ENCODE measurements at places on chromosomes 11 and 22.

DNA sequence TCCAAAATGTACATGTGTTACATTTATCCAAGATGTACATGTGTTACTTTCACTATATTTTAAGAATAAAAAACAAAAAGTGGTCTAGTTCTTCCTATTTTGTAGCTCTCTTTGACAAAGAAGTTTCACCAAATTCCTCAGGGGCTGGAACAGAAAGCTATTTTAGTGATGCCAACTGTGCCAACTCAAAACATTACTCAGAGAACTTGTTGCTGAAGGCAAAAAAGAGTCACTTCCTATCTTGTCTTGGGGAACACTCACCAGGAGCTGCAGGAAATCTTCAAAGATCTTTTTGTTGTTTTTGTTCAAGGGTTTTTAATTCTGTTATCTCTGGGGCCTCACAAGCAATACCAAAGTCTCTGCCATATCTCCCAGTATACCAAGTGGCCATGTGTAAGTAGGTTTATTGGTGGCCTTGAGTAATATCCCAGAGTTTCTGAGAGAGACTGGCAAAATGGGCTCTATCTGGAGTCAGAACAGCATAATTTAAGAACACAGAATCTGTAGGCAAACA is 13.6 kb upstream of the EED start:
- DNase-seq = no peak

DNA sequence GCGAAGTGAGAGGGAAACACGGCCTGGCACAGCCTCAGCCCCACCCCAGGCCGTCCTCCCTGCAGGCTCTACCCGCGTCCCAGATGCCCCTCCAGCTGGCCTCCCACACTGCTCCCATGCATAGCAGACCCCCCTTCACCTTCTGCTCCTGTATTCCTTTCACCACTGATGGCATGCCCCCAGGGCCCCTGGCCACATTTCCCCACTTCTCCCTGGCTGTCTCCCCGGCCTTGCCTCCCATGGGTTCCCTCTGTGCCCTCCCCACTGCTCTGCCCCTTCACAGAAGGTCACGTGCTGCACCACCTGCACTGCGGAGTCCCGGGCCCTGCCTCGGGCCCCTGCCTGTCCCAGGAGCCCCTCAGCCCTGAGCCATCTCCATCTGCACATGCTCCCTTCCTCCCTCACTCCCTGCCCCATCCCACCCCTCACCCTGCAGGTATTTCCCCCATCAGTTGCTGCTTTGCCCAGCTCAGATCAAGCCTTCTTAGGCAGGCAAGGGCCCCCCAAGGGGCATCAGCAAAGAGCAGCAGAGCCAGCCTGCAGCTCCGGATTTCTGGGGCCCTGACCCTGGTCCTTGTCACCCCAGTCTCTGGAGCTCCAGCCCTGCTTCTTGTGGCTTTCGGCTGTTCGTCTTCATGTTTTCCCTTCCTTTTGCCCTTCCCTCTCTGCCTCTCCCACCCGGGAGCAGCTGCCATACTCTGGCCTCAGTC is 46.4 kb downstream of the GAB4 start:
- no peak for DNase-seq

GRCh38 chr11:78759071-78759470 is 184.4 kb upstream of the NARS2 start:
- DNase-seq = no peak

GRCh38 chr11:1820463-1821325 is 14.1 kb upstream of the SYT8 start:
- DNase-seq = no peak

- no peak for DNase-seq
Measured at GRCh38 chr11:123086305-123086704, 24.4 kb upstream of the HSPA8 start.

DNA sequence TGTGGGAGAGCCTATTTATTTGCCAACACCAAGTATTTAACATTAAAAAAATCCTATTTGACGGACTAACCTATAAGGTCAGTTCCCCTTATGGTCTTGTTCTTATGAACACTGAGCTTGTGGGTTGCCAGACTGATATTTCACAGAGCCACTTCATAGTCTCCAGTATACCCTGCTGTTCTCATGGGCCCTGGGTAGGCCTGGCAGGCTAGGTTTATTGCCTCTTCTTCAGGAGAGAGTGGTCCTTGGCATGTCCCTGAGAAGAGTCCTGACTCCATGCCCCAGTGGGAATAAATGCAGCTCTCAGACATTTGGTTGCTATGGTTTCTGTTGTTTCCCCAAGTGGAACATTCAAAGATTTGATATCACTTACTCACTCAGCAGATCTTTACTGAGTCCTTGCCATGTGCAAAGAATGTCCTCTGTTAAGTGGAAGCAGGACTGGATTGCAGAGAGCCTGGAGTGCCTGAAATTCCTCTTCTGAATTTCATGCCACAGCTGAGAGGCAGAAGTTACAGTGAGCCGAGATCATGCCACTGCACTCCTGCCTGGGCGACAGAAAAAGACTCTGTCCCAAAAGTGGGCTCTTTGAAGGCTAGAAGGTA is 15.7 kb downstream of the SLC5A1 start:
- peak; percentile 39 for DNase-seq

All from lung (tissue), 17 donors.